B cell (primary cell): ENCODE measurements at places on chromosomes 16 and 17.

- no peak for DNase-seq
Measured at GRCh38 chr16:86117756-86118155, 218.8 kb downstream of the IRF8 start.

- no peak for DNase-seq
Measured at GRCh38 chr17:79243603-79243990, 169.0 kb downstream of the ENGASE start.

DNA sequence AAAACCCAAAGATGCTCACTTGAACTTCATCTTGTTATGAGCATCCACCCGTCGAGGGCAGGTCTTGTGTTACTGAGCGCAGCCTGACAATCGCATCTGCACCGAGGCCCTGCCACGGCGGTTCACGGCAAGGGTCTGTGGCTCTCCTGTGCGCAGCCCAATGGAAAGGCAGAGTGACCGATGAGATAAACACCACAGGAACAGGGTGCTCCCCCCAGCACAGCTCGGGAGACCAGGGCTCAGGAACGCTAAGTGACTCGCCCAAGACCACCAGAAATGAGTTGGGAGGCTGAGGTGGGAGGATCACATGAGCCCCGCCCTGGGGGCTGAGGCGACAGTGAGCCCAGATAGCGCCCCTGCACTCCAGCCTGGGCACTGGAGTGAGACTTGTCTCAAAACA is 134.7 kb downstream of the ANKRD11 start:
- DNase-seq = no peak

- DNase-seq = peak; percentile 57
Measured at GRCh38 chr17:32266389-32267301, 1.0 kb downstream of the RHBDL3 start.

DNA sequence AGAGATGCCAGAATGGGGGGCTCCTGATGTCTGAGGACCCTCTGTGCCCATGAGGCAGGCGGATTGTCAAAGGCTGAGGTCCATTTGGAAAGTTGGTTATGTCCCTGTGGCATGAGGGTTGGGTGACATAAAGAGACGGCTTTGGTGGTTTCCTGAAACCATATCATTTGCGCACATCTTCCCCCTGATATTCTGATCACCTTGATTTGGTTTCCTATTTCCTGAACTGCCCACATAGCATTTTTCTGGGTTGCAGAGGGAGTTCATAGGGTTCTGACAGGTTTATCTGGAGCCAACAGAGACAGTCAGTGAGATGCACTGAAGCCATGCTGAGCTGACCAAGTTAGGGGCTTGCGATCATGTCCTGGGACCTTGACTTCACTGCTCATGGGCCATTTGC is 15.7 kb upstream of the RNF222 start:
- DNase-seq = no peak

- peak; percentile 27 for DNase-seq
Measured at GRCh38 chr17:5516060-5516792, 29.9 kb downstream of the MIS12 start.

- no peak for DNase-seq
Measured at GRCh38 chr16:60073376-60073775, 1339.3 kb upstream of the GOT2 start.

GRCh38 chr17:49209061-49209571 is 1.3 kb downstream of the GNGT2 start:
- DNase-seq = no peak

DNA sequence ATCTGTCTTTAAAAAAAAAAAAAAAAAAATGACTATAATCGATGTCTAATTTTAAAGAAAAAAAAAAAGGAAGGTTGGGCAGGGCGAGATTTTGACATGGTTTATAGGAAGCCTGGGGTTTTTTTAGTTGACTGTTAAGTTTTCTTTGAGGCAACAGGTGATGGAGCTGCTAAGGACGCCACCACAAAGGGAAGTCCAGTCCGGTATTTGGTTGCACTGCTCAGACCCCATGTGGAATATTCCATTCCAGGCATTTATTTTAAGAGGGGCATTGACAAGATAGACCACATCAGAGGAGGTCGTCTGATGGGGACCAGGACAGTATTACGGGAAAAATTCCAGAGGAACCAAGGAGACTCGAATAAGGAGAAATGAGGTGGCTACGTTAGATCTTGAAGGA is 168.4 kb downstream of the CCDC182 start:
- no peak for DNase-seq

- DNase-seq = no peak
Measured at GRCh38 chr16:17324451-17324850, 146.3 kb downstream of the XYLT1 start.

DNA sequence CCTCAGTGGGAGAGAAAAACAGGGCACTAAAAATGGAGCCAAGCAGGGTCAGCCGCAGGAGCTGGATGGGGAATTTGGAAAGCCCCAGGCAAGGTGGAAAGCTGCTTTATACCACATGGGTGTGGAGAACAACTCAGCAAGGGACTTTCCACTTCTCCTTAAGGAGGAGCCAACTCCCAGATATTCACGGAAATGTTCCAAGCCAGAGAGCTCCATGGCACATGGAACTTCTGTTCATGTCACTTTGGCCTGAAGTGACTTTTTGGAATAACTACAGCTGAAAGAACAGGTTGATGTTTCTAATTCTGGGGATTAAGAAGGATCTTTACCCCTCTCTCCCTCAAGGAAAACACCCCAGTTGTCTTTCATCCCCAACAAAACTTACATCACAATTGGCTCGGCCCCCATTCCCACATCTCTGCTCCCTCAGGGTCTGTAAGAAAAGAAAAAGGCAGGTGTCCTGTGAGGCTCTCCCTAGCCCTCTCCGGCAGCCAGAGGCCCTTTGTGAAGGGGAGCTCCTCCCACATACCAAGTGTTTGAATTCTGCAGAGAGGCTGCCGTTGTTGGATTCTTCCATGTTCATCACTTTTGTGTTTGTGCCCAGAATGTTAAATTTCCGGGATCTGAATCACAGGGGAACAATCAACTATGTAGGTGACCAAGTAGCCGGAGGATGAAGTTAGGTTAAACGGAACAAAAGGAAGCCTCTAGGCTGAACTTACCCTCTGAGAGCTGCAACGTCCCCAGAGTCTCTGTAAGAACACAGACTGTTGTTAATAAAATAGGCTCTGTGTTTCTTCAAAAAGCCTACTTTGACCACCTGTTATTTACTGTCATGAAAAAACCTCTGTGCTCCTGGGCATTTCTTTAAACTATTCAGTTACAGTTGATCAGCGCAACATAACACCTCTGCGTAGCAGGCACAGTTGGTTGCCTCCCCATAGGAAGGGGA is 41.0 kb downstream of the STAT5A start:
- DNase-seq = no peak

- peak; percentile 87 for DNase-seq
Measured at GRCh38 chr17:48618256-48618896, 3.3 kb upstream of the HOXB8 start.

DNA sequence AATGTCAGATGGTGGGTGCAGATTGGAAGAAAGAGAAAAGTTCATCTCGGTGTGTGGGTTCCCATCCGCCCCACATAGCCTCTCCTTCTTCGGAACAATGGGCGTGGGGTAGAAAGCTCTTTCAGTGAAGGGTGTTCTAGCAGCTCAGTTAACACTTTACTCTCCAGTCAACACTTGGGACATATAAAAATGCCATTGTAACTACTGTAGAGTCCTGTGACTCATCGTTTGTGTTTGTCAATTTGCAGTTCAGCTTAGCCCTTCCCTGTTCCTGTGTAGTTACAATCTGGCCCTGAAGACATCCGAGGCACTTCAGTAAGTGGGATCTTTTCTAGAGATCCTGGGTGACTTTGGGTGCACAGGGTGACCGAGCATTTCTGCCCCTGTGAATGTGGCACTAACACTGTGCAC is 11.5 kb upstream of the CLEC18C start:
- DNase-seq = no peak

GRCh38 chr16:81838794-81839193 is 59.7 kb downstream of the PLCG2 start:
- DNase-seq = no peak

DNA sequence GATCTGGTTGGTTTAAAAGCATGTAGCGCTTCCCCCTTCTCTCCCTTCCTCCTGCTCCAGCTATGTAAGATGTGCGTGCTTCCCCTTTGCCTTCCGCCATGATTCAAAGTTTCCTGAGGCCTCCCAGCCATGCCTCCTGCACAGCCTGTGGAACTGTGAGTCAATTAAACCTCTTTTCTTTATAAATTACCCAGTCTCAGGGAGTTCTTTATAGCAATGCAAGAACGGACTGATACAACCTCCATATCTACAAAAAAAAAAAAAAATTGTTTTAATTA is 16.6 kb upstream of the PDXDC1 start:
- DNase-seq = no peak

GRCh38 chr16:20940871-20941635 is 40.5 kb downstream of the LYRM1 start:
- no peak for DNase-seq

- no peak for DNase-seq
Measured at GRCh38 chr16:85148931-85149330, 36.7 kb upstream of the CIBAR2 start.

DNA sequence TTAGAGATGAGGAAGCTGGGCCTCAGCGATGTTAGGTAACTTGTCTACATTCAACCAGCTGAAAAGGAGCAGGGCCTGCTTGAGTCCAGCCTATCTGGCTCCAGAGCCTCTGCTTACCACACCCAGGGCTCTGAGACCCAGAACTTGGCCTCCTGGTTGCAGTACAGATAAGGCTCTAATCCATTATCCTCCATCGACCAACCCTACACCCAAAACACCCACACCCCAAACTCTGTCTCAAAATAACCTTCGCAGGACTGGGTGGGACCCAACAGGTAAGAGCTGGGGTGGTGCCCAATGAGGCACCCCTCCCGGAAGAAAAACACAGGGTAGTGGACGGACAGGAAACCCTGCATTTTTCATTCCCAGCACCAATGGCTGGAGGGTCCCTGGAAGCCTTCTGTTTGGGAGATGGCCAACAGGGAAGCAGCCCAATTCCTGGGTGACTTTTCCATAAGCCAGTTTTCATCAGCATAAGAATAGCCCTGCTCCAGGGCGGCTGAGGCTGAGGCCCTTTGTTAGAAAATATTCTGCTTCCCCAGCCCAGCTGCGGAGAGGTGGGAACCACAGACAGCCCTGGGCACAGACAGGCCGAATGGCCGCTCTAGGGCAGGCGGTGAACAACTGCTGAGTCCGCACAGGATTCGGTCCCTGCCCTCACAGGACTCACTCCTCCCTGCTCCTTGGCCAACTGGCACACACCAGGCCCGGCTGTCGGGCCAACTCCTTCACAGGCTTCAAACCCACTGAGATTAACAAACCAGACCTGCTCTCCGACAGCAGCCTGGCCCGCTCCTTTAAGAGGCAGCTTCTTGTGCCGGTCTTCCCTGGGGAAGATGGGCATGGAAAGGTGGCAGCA is 9.8 kb downstream of the SMIM5 start:
- no peak for DNase-seq

DNA sequence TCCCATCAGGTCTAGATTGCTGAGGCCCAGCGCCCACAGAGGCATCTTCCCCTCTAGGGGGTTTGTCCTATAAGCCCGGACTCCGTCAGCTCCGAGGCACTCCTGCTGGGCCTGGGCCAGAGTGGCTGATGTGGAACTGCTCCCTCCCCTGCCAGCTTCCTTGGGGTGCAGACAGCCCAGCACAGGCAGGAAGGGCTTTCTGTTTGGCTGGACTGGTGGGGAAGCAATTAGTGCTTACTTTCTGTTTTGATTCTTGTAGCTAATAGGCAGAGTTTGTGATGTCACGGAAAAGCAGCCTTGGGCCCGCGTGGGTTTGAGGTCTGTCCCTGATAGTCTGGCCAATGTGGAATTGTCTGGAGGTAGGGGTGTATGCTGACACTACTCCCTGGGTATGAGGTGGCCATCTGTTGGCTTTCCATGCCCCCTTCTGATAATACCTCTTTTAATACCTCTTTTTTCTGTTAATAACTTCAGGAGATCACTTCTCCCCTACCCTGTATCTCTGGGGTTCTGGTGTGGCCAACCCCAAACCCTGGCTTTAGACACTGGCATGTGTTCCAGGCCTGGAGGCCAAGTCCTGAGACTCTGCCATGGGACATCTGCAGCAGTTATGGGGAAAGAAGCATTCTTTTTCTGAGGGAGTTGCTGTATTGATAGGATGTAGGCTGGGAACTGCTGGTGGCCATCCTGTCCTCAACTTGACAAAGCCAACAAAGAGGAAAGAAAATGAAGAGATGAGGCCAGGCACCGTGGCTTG is 190.9 kb downstream of the RAB11FIP4 start:
- DNase-seq = peak; percentile 41

DNA sequence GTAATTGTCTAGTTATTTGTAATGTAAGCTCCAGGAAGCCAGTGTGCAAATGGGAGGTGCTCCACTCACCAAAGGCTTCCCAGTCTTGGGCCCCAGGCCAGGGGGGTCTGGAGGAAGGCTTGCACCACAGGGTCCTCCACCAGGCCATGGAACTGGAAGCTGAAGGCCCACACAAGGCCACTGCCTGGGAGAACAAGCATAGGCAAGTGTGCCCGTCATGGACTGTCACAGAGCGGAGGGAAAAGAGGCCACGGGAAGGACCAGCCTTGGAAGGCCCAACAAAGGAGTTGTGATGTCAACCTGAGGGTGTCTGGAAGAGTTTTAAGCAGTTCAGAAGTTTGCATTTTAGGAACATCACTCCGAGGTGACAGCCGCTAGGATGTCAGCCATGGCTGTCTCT is 3.0 kb upstream of the SRRM2 start:
- DNase-seq = no peak

GRCh38 chr16:89584768-89585549 is 9.4 kb downstream of the CPNE7 start:
- DNase-seq = no peak
